ENCODE measurements at places on chromosomes 2 and 18.

- no peak for DNase-seq
These were observed 89.8 kb downstream of the ARHGAP28 start for GRCh38 chr18:6819332-6819731.

DNA sequence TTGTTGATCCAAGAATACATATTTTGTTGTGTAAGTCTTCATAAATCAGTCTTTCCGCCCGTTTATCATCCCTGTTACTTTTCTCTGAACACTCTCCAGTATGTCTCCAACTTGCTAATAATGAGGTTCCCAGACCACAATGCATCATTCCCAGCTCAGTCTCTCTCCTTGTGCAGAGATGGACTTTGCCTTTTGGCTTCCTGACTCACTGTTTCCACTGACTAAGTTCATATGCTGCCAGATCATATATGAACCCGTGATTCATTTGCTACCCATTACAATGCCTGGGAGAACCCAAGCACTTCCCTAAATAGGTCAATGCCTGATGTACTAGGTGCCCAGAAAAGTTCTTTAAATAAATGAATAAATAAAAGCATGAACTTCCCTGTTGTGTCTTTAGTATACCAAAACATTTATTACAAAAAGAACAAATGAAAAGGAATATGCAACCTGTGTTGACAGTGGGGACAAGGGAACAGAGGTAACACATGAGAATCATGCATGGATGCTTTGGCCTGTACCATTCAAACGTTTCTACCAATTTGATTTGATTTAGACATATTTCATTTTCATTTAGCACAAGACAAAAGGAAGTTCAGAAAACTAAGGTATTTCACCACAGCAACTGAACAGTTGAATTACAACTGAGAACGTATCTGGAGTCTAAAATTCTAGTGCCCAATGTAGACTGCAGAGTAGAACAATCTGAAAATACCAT, 215.4 kb upstream of the HNRNPA3 start:
- no peak for DNase-seq

DNA sequence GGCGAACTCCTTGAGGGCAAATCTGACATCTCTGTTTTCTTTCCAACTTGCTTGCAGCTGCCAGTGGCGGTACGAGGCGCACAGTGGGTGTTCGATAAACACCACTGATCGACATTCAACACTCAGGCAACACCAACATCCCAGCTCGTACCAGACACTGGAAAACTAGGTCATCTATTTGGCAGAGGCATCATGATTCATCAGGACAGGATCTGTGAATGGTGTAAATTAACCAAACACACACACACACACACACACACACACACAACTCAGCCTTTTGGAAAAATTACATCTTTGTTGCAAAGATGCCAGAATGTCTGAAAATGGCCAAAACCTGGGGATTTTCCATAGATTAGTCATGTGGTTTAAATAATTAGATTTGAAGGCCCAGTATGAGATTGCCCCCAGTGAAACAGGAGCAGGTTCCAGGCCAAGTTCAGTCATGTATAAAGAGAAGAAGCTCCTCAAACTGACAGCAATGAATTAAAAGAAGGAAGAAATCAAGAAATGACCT, 150.5 kb upstream of the NCKAP5 start:
- no peak for DNase-seq

- DNase-seq: no peak
These were observed 95.6 kb upstream of the PDE1A start for GRCh38 chr2:182522405-182522896.

GRCh38 chr2:165425556-165425955, 43.9 kb upstream of the CSRNP3 start:
- no peak for DNase-seq

DNA sequence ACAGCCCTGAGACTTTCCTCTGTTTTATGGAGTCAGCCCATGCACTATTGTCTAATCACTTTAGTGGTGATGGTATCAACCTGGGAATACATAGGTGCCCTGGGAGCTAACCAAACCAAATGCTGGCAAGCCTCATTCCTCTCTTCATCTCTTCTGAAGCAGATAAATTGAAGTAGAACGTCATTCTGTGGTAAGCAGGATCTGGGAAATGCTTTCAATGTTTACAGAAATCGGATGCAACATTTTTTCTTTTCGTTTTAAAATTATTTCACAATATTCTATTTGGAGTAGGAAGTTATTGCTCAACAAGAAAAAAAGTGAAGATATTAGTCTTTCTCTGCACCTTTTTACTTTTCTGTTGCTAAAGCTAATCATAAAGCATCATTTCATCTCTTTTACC, 114.2 kb downstream of the RBMS1 start:
- DNase-seq: no peak

- DNase-seq: no peak
These were observed 34.2 kb upstream of the BAZ2B start for GRCh38 chr2:159650574-159650973.

DNA sequence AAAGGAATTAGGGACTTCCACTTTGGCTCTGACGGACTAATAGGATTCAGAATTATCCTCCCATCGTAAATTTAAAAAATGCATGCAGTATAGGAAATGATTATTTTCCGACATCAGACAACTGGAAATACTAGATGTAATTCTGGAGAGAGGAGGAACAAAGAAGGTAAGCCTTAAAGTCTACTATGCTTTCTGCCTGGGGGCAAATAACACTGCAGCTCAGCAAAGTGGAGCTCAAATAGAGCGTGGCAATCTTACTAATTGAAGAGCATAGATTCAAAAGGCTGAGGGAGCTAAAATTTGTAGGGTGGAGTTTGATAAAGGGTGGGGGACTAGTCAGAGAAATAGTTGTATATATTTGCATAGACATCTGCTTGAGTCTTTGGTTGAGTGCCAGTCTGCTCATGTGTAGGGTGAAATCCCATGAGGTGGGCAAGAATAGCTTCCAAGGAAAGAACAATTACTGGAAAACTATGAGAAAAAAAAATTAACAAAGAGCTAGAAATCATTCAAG, 23.8 kb downstream of the COPS8 start:
- DNase-seq: no peak

GRCh38 chr2:146642066-146642465, 1202.8 kb upstream of the ACVR2A start:
- no peak for DNase-seq

- DNase-seq: no peak
These were observed 95.4 kb downstream of the MTA3 start for GRCh38 chr2:42663828-42664227.

DNA sequence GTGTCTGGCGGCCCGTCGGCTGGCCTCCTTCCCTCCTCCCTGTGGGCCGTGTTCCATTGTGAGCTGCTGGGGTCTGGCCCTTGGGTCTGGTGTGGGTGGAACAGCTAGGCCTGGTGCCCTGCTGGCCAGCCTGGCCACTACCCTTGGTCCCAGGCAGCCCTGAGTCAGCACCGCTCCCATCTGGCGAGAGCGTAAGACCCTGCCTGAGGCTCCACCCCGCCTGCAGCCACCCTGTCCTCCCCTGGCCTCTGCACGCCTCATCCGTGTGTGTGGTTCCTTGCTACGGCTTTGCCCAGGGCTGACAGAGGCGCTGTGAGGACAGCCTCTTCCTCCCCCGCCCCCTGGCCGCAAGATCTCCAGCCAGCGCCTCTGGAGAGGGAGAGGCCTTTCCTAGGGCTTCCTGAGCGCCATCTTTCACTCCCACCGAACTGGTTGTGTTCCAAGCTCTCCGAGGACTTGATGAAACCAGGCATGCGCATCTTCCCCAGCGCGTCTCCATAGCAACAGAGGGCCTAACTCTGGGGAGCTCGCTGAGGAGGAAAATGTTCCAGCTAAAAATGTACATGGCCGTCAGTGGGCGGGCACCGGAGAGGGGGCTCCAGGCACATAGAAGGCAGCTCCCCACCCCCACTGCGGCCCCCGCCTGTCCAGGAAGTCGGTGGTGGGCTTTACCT, 83.0 kb downstream of the STPG4 start:
- no peak for DNase-seq

- DNase-seq: no peak
These were observed 226.4 kb upstream of the CXCR4 start for GRCh38 chr2:136344339-136344738.

DNA sequence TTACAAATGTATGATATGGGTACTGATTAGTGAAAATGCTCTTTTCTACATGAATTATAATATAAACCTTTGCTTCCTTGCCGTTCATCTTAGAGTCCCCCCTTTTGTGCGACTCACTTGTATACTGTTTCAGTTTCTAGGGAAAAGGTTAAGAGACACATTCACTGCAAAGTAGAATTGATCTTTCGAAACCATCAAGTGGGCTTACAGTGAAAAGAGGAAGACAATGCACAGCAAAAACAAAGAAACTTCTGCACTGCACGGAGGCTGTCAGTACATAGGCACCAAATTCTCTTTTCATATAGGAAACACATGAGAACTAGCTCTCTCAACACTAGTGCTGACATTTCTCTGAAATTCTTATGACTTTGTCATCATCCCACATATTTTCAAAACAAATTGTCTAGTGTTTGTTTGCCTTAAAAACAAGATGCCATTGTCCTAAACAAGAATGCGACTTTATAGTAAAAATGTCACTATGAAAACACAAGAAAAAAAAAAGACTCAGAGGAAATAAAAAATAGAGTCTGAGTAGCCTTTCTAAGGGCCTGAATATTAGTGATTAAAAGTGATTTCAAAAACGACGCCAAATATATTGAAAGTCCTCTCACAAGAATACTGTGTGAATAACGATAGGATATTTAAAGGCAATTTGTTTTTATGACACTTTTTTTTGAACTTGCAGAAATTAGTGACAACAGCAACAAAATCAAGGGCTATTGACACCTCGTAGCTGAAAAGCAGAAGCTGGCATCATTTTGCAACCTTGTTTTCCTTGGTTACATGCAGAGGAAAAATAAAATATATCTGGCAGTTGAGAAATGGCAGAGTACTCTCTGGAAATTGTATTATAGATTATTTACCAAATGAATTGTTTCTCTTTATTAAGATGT, 827.0 kb downstream of the BCL11A start:
- DNase-seq: no peak

GRCh38 chr2:1652034-1652790, 92.1 kb downstream of the PXDN start:
- DNase-seq: no peak

GRCh38 chr2:21381421-21381820, 257.7 kb downstream of the TDRD15 start:
- DNase-seq: no peak

GRCh38 chr2:143294068-143294467, 164.8 kb downstream of the ARHGAP15 start:
- DNase-seq: no peak

- peak; percentile 66 for DNase-seq
These were observed 285.9 kb downstream of the RNF144A start for GRCh38 chr2:7203056-7203467.

- no peak for DNase-seq
These were observed 10.2 kb downstream of the CATIP start for GRCh38 chr2:218366621-218367414.

- DNase-seq: no peak
These were observed 237.8 kb downstream of the WDR7 start for GRCh38 chr18:56888978-56889377.

DNA sequence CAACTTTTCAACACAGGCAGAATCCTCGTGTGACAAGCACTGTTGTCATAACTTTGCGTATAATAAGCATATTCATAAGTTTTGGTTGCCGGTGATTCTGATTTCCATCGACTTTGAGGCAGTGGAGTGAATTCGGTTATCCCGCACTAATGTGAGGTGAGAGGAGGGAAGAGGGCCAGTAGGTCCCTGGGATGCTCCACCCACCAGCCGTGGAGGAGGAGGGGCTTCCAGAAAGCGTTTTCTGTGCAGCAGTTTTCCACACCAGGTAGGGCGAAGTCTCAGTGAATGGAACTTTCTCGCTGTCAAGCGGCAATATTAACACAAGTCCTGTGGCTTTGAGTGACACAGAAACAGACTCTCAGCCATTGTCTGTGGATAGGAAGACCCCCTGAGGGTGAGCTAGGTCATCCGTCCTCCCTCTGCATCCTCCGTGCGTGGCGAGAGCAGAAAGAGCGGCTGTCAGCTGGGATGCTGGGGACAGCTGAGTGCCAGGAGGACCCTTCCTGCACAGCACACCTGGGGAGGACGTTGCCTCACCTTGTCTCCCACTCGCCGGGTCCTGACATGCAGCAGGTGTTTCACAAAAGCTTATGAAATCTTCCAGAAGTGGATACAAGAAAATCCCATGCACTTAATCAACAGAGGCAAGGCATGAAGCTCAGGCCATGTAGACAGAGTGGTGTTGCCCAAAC, 67.5 kb downstream of the DCDC2C start:
- DNase-seq: no peak

GRCh38 chr2:25437881-25438662, 96.3 kb upstream of the DNMT3A start:
- no peak for DNase-seq

GRCh38 chr2:62217421-62217820, 21.5 kb downstream of the B3GNT2 start:
- DNase-seq: no peak

DNA sequence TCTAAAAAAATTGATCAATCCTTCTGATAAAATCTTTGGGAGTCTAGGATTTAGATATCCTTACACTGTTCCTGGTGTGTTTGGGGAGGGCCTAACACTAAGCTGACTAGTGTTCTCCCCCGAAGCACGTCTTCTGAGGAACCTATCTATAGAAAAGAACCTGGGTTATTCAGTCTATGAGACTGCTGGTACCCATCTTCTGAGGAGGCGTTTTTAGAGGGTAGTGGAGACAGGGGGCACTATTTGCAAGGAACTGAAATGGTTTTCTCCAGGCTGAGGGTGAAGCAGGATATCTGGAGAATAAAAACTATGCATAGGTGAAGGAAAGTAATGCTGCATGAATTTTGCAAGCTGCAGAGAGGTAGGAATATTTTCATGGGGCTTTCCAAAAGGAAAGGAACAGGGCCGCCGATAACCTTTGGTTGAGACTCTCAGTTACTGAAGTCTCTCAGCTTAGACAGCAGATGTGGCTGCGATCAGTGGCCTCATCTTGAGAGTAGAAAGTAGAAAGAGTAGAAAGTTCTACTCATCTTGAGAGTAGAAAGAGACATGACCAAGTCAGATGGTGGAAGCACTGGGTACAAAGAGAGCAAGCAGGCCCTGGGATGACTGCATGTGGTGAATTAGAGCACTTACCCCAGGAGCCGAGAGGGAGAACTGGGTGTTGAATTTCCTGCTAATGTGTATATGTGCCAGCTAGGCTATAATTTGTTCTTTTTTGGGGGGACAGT, 31.8 kb upstream of the KCNE4 start:
- DNase-seq: no peak

DNA sequence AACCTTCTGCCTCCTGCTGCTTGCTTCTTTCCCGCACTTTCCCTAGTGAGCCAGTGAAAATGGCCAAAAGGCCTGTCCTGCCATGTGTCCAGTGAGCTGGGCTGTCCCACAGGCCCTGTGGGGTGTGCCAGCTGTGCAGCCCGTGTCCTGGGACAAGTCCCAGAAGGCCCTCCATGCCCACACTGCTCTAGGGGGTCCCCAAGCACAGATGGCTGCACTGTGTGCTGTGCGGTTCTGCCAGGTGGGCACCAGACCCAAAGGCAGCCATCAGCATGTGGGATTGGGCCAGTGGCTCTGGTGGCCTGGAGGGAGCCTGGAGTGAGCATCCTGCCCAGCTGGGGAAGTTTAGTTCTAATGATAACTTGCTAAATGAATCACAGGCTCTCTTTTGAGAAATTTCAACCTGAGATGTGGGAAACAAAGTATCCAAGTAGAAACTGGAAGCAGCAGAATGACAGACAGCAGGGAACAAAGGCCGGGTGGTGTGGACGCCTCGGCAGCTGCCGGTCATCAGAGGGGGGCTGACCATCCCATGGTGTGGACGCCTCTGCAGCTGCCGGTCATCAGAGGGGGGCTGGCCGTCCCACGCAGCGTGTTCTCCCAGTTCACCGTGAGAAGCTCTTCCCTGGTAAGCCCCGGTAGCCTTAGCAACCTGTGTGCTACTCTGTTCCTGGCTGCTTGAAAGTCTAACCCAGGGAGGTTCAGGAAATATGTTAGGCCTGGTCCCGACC, 9.9 kb upstream of the CNDP2 start:
- no peak for DNase-seq

All from CD4-positive, alpha-beta T cell treated with Interleukin-6 for 4 hours (primary cell).